IMR-90 (cell line): ENCODE measurements at places on chromosomes 4 and X.

DNA sequence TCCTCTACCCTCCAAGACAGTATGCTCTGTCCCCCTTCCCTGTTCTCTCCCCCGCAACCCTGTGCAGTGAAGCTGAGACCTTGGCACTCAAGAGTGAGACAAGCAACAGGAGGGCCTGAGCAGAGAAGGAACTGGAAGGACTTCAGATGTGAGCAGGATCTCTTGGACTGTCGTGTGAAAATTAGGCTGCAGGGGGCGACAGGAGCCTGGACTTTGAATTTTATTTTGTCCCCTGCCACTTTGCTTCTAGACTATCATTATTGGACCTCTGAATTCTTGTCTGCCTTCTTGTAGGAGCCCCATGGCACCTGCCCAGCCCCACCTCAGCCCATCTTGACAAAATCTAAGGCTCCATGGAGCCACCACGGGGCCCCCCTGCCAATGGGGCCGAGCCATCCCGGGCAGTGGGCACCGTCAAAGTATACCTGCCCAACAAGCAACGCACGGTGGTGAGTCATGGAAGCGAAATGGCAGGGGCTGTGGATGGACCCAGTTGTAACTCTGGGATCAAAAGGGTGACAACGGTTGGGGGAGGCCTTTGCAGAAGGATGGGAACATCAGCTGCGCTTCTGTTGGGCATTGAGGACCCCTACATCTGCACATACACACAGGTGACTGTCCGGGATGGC, 1.7 kb downstream of the ARAF start:
- no peak for DNase-seq

- no peak for DNase-seq
Observed at GRCh38 chr4:187883049-187883448, 112.5 kb upstream of the ZFP42 start.

DNA sequence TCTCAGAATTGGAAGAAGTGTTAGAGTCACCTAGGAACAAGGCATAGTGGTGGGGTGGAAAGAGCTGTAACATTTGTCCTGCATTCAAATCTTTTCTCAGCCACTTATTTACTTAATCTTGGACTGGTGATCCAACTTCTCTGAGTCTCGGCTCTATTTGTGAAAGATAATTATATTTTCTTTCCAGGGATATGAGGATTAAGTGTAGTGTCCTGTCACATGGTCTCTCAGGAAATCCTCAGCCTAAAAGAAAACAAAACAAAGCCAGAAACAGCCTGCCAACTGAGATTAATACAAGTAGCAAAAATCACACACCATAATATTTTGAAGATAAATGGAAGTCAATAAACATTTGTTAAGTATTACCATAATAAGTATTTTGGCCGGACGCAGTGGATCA, 33.3 kb upstream of the ETNPPL start:
- DNase-seq: no peak

GRCh38 chr4:25370242-25370641, 6.8 kb upstream of the ANAPC4 start:
- DNase-seq: no peak

- DNase-seq: peak; percentile 33
Observed at GRCh38 chr4:140100771-140101170, 53.2 kb downstream of the MAML3 start.

GRCh38 chr4:66328803-66329574, 658.7 kb upstream of the EPHA5 start:
- DNase-seq: no peak

DNA sequence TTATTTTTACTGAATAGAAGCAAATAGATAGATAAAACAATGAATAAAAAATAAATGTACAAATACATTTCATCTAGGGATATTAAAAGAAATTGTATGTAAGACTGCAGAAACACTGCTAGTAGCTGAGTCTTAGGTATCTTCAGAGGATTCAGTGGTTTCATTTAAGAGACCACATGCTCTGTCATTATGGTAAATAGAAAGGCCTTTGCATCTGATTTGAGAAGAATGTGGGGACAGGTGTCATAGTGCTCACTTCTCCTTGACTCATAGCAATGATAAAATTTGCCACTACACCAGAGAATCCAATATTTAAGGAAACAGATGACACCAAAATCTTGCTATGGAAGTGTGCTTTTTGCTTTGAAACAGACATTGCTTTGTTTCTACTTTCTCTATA, 59.8 kb upstream of the PPP1R2C start:
- DNase-seq: no peak
